Placental pericyte (primary cell): ENCODE measurements at places on chromosomes 12 and 14. TPM values are rescaled to one million over a fixed set of nuclear protein-coding genes. Genes with fewer than 3 reads are reported as not detected.

The SPTB gene
- total RNA-seq = 0.22 and 0.57 TPM in 2 replicates

The ADAM21 gene
- 0.29 TPM in 1 of 2 replicates, not detected in the other for total RNA-seq

The GLT8D2 gene
- 22.5 and 28.2 TPM in 2 replicates for total RNA-seq

The IL31 gene
- not detected in 2 replicates for total RNA-seq

The LRP10 gene
- 147 and 218 TPM in 2 replicates for total RNA-seq

The PLA2G1B gene
- not detected in 2 replicates for total RNA-seq

The PTPRB gene
- total RNA-seq = 2.2 and 5.0 TPM in 2 replicates

The PLEKHD1 gene
- total RNA-seq = under 0.01 TPM in 1 of 2 replicates, not detected in the other

The DDX24 gene
- total RNA-seq = 102 and 134 TPM in 2 replicates

The ABCC9 gene
- 0.22 and 0.72 TPM in 2 replicates for total RNA-seq

The GDF3 gene
- total RNA-seq = not detected in 2 replicates

The SRGAP1 gene
- total RNA-seq = 18.9 and 19.9 TPM in 2 replicates

The KLRC2 gene
- not detected in 2 replicates for total RNA-seq

The VDR gene
- total RNA-seq = 23.9 and 57.3 TPM in 2 replicates

The TAS2R9 gene
- 0.14 TPM in 1 of 2 replicates, not detected in the other for total RNA-seq

The ALG10B gene
- total RNA-seq = 1.8 and 5.4 TPM in 2 replicates

The SLC24A4 gene
- not detected in 2 replicates for total RNA-seq

The TAS2R43 gene
- total RNA-seq = 6.3 TPM in 1 of 2 replicates, not detected in the other

The IFNG gene
- not detected in 2 replicates for total RNA-seq

The IGF1 gene
- total RNA-seq = 0.14 and 0.22 TPM in 2 replicates

The KRT79 gene
- 0.72 TPM in 1 of 2 replicates, not detected in the other for total RNA-seq

The CNTN1 gene
- total RNA-seq = 0.43 TPM in 1 of 2 replicates, not detected in the other

The RAPGEF3 gene
- 2.0 and 3.4 TPM in 2 replicates for total RNA-seq

The PTPRO gene
- 0.72 TPM in 1 of 2 replicates, not detected in the other for total RNA-seq

The PELI2 gene
- 3.4 and 5.9 TPM in 2 replicates for total RNA-seq

The CIROP gene
- total RNA-seq = not detected in 2 replicates

The AJUBA gene
- total RNA-seq = 50.4 and 91.7 TPM in 2 replicates

The CLEC9A gene
- not detected in 2 replicates for total RNA-seq

The MIPOL1 gene
- total RNA-seq = 4.4 and 13.5 TPM in 2 replicates
